ENCODE measurements at places on chromosomes 6 and 20.

DNA sequence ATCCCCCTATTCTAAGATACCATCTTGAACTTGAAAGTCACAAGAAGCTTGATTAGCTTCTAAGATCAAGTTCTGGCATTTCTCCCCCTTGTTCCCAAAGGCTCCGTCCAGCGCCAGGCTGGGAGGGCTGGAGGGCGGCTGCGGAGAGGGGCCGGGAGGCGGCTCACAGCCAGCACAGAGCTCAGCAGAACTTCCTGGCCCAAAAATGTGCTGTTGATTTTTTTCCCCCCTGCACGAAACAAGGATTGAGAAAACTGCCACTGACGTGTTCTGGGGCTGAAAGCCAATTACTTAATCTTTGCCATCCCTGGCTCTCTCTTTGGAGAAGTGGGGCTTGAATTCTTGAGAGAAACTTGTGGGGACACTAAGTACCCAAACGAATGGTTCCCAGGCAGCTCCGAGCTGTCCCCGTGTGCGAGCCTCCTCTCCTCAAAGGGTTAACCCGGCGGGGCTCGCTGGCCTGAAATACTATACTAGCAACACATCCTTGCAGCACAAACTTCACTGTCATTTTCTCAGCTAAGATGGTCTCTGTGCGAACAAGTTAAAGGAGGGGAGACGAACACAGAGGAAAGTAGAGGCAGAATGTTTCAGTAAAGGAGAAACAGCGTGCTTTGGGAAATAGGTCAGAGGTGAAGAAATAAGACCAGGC is 452 bp downstream of the TRAF3IP2 start:
- no peak for DNase-seq

GRCh38 chr6:85460154-85460920 is 10.5 kb downstream of the NT5E start:
- DNase-seq = no peak

DNA sequence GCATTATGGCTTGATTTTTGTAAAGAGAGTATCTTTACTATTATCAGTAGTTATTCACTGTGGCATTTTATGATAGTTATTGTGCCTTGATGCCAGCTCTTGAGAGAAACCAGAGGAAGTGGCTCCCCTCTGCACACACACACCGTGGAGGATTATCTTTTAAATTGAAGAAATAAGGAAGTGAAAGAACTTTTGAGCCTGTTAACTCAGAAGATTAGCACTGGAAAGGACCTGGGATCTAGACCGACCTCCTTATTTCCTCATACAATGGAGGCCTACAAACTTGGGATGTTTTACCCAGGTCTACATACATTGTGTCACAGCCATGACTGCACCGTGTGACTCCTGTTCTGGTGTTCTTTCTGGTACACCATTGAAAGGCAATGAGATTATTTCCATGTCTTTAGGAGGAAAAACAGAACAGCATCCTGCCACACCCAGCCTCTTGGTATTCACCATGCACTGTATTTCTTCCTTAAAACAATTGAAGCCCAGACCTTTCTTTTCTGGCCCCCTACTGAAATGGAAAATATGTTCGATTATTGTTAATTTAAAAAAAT is 40.6 kb downstream of the HECA start:
- no peak for DNase-seq

DNA sequence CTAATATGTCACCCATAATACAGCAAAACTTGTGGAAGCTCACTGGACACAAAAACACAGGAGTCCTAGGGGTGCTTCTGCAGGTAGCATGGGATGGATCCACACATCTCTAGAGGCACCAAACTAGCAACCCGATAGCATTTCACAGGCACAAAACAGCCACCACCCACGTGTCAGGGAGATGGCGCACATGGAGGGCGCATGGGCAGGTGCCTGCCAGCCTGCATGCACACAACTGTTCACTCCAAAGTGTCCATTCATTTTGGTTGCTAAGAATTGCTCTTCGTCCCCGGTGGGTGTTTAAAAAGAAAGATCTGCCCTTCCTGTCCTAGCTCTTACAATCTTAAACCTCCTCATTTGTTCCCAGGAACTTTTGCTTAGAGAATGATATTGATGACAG is 171.3 kb downstream of the SYNDIG1 start:
- no peak for DNase-seq

- DNase-seq = peak; percentile 10
These were observed 4.4 kb downstream of the TRMT6 start for GRCh38 chr20:5945963-5946362.

- no peak for DNase-seq
These were observed 179.2 kb downstream of the PREX1 start for GRCh38 chr20:48648482-48649051.

GRCh38 chr6:41488433-41489119 is 57.6 kb upstream of the FOXP4 start:
- no peak for DNase-seq

GRCh38 chr6:142697001-142697335 is 248.0 kb downstream of the HIVEP2 start:
- no peak for DNase-seq

All from T-helper 1 cell (primary cell).